ENCODE measurements at places on chromosomes 5 and 9.
A peak's percentile ranks its signal among the peaks of the same experiment; 100 is the strongest.

DNA sequence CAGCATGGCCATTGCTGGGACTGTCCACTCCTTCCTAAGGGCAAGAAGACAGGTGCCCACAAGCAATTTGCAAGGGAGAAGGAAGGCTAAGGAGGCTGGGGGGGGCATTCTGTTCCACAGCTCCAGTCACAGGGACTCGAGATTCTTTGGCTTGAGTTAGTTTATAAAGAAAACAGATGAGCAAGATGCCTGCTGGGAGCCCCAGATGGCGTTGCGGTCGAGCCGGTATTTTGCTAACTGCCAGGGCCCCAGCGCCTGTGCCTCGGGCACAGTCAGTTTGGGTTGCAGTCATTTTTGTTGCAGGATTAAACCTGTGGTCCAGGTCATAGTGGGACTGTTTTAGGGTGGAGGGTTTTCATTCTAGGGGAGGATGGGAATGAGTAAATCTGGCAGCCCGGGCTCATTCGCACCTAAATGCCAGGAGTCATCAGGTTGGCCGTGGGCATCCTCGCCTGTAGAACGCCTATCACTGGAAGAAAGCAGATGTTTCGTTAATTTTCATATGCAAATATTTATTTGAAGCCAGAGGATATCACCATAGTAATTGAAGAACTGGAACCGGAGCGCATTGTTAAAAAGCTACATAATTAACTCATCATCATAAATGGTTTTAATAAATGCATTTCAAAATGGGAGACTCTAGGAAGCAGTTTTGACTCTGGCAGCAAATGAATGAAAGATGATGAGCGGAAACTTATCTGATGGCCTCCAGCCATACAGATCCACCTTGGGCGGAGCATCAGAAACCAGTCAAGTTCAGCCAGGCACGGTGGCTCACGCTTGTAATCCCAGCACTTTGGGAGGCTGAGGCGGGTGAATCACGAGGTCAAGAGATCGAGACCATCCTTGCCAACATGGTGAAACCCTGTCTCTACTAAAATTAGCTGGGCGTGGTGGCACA, 87.1 kb upstream of the FCN2 start:
- peak; percentile 44 for DNase-seq

DNA sequence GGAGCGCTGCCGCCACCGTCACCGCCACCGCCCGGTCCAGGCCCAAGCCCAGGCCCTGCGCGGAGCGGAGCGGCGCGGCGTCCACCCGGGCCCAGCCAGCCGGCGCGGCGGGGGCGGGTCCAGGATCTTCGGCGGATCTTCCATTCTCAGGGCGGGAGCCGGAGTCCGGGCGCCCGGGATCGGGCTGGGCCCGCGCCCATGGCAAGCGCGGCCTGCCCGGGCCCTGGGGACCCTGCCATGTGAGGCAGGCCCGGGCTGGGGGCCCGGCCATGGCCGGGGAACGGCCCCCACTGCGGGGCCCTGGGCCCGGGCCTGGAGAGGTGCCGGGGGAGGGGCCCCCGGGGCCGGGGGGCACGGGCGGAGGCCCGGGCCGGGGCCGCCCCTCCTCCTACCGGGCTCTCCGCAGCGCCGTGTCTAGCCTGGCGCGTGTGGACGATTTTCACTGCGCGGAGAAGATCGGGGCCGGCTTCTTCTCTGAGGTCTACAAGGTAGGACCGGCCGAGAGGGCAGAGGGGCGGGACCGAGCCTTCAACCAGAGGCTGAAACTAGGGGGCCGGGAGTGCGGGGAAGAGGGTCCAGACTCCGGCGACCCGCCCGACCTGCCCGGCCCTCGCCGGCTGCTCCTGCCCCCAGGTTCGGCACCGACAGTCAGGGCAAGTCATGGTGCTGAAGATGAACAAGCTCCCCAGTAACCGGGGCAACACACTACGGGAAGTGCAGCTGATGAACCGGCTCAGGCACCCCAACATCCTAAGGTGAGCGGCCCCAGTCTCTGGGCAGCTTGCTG, 482 bp downstream of the TESK1 start:
- no peak for DNase-seq

GRCh38 chr9:129259375-129259774, 81.3 kb upstream of the IER5L start:
- no peak for DNase-seq

DNA sequence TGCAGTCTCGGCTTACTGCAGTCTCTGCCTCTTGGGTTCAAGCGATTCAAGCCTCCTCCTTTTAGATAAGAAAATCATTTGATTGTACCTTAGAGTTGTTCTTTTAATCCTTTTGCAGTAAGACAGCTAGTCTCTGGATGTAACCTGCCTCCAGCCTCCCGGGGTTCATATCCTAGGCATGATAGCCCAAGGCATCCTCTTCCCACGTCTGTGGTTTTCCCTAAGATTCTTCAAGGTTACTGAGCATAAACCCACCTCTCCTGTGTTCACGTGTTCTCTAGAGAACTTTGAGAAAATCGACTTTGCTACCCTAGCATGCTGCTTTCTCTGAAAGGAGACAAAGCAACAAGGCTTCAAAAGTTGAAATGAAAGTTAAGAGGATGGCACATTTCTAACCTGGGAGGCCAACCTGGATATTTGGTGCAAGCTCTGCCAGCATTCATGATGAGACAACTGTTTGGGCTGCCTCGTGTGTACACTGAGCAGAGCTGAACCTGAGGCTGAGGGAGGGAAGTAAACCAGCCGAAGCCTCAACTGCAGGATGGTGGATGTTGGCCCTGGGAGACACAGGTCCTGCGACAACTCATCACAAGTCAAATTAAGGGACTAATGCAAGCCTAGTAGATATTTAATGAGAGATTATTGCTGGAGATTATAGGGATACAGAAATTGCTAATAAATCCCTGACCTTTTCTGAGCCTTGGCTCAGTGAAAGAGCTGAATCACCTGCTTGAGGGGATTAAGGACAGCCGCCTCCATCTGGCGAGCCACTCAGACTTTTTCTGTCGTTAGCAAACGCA, 261.8 kb downstream of the ARHGAP26 start:
- no peak for DNase-seq

- no peak for DNase-seq
These were observed 16.8 kb downstream of the STXBP1 start for GRCh38 chr9:127628758-127629467.

DNA sequence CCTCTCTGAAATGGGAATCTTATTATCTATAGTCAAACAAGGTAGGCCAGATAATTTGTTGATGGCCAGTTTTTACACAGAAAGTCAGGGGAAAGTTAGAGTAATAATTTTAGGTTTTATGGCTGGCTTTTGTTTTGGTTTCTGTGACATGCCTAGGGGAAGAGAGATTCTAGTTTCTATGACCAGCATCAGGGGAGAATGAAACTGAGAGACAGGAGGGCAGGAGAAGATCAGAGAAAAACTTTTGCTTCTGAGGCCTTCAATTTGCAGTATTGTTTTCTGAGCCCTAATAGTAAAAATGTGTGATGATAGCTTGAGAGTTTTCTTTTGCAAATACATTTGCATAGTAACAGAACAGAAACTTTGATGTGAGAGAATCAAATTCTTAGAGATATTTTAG, 564.3 kb downstream of the ZNF608 start:
- no peak for DNase-seq

DNA sequence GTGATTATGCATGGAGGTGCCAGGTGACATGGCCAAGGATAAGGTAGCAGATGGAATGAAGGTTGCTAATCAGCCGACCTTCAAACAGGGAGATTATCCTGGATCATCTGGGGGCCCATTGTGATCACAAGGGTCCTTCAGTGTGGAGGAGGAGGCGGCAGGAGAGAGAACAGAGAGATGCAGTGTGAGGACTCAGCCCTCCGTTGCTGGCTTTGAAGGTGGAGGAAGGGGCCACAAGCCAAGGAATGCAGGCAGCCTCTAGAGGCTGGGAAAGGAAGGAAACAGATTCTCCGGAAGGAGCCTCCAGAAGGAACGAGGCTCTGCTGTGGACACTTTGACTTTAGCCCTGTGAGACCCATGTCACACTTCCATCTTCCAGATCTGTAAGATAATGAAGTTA, 27.4 kb upstream of the EEIG1 start:
- DNase-seq, result no peak

DNA sequence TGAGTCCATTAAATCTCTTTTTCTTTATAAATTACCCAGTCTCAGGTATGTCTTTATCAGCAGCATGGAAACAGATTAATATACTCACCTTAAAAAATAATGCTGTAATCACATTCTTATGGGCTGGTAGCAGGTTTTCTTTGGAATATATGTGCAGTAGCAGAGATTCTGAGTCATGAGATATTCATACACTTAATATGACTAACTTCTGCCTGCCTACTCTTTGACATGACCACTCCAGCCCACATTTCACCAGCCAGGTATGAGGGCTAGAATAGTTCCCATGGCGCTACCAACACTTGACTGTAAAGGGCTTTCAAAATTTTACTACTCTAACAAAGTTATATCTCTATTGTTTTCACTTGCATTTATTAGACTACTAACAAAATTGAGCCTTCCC, 74.1 kb upstream of the GHR start:
- no peak for DNase-seq

GRCh38 chr9:114504341-114505186, 709 bp downstream of the WHRN start:
- peak; percentile 6 for DNase-seq

Data from brain microvascular endothelial cell (primary cell).